NCI-H526 (cell line): ENCODE measurements at places on chromosomes 7 and 10.
A peak's percentile ranks its signal among the peaks of the same experiment; 100 is the strongest.

DNA sequence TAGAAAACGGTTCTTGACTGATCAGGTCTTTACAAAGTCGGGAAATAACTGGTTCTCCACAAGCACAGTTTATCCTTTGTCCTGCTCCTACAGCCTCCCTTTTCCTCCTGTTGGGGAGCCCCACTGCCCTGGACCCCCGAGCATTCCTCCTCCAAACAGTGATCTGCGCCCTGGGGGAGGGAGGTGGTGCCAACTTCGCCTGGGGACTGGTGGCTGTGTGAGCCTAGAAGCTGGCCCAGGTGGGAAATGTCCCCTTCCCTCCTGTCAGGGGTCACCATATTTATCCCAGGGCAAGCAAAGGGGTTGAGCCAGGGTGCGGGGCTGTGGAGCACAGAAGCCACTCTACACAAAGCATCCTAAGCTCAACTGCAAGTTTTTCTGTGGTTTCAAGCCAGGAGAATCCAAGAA is 5.2 kb downstream of the HMX3 start:
- no peak for DNase-seq

DNA sequence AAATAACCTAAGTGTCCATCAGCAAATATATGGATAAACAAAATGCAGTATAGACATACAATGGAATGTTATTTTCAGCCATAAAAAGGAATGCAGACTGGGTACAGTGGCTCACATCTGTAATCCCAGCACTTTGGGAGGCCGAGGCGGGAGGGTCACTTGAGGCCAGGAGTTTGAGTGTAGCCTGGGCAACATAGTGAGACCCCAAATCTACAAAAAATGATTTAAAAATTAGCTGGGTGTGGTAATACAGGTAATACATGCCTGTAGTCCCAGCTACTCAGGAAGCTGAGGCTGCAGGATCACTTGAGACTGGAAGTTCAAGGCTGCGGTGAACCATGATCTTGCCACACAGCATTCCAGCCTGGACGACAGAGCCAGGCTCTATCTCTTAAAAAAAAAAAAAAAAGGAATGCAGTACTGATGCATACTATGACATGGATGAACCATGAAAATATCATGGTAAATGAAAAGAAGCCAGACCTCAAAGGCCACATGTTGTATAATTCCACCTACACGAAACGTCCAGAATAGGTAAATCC is 6.9 kb downstream of the MCMBP start:
- no peak for DNase-seq

- no peak for DNase-seq
These were observed 85.9 kb downstream of the CCNY start for GRCh38 chr10:35422228-35422627.

- DNase-seq = peak; percentile 17
These were observed 11.3 kb downstream of the STARD3NL start for GRCh38 chr7:38189231-38189938.

DNA sequence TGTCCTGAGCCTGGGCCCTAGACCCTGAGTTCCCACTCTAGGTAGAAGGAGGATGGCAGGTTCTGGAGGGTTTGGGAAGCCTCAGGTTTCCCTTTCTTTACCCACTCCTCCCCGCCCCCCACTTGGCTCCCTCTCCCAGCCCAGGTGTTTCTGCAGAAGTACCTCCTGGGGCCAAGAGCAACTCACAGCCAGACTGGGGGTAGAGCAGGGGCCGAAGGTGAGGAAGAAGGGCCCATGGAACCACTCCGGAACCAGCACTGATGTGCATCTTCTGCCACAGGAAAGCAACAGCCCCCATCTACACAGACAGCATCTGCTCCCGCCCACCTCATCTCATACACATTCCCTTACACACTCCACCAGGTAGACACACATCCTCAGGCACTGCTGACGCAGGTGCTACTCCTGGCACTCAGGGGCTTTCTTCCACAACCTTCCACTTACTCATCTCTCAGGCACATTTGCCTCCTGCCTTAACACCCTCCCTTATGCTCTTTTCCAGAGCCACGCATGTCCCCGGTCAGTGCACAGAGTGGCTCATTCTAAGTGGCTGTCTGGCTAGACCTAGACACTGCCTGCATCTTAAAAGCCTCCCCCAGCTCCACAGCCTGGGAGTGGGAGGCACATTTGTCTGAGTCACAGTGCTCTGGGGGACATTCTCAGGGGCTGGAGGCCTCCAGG is 1.8 kb downstream of the EPHB6 start:
- no peak for DNase-seq

DNA sequence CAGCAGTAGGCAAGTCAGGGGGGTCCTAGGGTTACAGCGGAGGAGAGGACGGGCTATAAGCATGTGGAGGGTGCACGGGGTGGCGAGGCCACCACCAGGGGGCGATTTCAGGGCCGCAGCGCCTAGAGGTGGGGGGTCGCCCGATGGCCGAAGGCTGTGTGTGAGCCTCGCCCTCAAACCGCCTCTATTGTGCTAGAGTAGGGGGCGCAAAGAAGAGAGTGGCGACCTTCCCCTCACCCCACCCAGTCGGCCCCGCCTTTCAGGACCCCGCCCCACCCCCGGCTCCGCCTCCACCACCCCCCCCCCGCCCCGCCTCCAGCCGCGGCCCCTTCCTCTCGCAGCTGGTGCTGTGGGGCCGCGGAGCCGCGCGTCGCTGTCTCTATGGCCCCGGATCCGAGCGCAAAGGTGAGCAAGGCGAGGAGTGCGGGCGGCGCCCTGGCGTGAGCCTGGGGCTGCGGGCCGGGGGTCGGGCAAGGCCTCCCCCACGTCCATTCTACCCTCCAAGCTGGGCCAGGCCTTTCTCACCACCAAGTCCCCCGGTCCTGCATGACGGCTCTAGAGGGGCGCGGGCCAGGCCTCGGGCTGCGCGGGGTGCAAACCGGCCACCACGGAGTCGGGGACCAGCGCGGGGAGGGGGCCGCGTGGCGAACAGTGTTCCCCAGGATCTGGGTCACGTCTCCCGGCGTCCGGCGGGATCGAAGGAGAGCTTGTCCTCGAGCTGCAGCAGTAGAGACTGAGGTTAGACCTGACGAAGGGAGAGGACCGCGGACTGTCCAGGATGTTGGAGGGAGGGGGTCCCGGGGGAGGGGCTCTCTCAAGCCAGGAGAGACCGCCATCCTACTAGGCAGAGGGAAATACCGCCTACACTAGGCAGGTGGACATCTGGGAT is at the start of gene SEMA4G:
SEMA4G (plus strand) TSS at position 318 of the 889 bp plus-strand sequence. CDS start 3,409 bp downstream, outside the sequence.
- DNase-seq = peak; percentile 4

GRCh38 chr10:110684800-110685446 is 40.8 kb downstream of the RBM20 start:
- no peak for DNase-seq

DNA sequence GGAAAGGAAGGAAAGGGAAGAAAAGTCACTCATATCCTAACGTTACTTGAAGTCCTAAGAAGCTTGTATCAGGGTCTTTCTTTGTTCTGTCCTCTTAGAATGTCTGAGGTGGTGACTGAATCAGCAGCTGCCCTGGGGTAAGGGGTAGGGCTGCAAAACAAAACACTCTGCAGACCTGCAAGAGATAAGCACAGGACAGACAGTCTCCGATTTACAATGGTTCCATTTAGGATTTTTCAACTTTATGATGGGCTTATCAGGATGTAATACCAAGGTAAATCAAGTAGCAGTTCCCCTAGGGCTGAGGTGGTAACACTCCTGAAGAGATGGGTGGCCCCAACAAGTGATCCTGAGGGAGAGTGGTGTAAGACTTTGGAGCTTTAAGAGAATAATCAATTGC is 16.5 kb downstream of the KDM7A start:
- no peak for DNase-seq
